SW480 (cell line): ENCODE measurements at places on chromosomes 3 and 15.

DNA sequence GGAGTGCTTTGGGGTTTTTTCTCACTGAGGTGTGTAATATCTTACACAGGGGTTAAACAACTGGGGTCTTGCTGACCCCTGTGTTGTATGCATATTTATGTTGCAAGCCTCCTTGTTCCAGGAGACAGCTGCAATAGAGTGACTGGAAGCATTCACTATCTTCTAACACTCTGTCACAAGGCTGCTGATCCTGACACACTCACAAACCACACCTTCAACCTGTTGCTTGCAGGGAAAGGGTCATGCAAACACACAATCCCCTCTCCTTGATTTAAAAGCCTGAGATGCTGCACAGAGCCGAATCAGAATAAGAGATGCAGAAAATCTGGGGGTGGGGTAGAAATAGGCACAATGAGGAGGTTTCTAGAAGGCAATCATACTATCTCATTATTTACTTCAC, 197.3 kb downstream of the CADPS start:
- DNase-seq: no peak

- DNase-seq: peak; percentile 22
Observed at GRCh38 chr3:5428607-5429516, 241.4 kb downstream of the EDEM1 start.

GRCh38 chr3:76479161-76479650, 560.7 kb upstream of the ROBO2 start:
- no peak for DNase-seq

- peak; percentile 14 for DNase-seq
Observed at GRCh38 chr15:101201411-101202174, 50.3 kb downstream of the CHSY1 start.

DNA sequence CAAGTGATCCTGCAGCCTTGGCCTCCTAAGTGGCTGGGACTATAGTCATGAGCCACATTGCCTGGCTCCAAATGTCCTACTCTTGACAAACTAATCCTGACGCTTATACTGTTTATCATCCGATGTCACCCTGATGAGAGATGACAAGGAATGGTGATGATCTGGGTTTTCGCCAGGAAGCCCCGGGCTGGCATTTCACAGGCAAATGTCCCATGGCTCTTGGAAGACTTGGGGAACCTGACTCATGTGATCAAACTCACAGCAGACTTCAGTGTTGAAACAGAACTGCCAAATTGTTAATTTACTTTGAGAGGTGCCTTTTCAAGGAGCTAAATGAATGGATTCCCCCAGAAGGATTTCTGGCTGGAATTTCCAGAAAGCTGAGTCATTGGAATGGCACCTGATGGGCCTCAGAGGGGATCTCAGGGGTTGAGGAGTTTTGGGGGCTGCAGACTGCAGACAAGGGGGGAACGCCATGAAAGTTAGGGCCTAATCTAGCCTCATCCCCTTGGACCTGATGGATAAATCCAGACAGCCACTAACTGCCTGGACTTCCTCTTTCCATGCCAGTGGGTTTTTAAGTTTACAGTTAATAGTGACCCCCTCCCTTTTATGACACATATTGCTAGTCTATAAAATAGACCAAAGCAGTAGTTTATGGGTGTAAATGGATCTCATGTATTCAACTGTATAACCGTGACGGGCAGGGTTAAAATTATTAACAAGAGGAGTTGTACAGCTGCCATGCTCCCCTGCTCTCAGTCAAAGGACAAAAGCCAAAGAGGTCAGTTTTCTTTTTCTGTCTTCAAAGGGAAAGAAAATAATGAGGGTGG, 146.6 kb downstream of the CHSY1 start:
- DNase-seq: no peak
